Ascending aorta (tissue), 2 donors: ENCODE measurements at places on chromosomes 1 and 21.

- DNase-seq, result no peak
Observed at GRCh38 chr1:70675737-70676156, 264.7 kb downstream of the CTH start.

GRCh38 chr1:228453614-228454013 lies 33.6 kb upstream of the RNF187 start:
- DNase-seq, result no peak

GRCh38 chr1:224789311-224789710 lies 140.2 kb upstream of the DNAH14 start:
- no peak for DNase-seq

DNA sequence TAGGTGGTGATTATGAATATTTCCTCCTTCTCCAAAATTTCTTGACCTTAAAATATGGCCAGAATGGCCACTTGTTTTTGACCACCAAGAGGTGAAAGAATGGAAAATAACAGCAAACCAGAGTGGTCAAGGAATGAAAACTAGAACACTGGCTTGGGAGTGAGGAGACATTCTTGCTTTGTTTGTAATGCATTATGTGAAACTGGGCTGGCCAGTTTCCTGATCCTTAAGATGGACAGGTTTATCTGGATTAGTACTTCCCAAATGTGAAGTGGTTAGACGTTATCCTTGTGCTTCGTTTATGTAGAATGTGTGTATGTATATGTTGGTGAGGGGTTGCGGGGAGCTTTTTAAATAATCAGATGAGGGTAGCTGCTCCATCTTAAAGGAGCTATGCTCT lies 12.8 kb downstream of the PLA2G4A start:
- DNase-seq, result no peak

DNA sequence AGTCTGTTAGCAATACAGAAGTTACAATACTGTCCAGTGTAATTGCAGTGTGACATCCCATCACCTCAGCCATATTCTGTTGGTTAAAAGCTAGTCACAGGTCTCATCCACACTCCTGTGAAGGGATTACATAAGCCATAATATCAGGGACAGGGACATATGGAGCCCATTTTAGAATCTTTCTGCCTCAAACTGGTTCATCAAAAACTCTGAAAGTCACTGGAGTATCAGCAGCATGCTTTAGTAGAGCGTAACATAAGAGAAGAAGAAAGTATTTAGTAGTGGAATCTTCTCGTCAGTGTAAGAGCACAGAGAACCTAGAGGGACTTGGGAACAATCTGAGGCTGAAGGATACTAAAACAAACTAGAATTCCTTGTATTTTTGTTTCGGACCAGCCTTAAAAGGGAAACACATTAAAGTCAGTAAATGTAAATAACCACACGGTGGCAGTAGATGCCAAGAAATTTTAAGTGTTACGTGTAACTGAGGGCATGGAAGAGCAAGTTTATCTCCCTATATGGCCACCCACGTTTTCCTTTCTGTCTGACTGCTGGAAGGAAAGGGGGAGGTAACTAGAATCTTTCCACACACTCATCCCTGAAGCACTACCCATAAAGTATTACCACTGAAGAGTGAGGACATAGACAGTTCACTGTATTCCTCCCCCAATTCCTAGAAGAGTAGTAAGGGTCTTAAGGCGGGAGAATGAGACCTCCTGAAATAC lies 41.6 kb upstream of the AGL start:
- peak; percentile 62 for DNase-seq

DNA sequence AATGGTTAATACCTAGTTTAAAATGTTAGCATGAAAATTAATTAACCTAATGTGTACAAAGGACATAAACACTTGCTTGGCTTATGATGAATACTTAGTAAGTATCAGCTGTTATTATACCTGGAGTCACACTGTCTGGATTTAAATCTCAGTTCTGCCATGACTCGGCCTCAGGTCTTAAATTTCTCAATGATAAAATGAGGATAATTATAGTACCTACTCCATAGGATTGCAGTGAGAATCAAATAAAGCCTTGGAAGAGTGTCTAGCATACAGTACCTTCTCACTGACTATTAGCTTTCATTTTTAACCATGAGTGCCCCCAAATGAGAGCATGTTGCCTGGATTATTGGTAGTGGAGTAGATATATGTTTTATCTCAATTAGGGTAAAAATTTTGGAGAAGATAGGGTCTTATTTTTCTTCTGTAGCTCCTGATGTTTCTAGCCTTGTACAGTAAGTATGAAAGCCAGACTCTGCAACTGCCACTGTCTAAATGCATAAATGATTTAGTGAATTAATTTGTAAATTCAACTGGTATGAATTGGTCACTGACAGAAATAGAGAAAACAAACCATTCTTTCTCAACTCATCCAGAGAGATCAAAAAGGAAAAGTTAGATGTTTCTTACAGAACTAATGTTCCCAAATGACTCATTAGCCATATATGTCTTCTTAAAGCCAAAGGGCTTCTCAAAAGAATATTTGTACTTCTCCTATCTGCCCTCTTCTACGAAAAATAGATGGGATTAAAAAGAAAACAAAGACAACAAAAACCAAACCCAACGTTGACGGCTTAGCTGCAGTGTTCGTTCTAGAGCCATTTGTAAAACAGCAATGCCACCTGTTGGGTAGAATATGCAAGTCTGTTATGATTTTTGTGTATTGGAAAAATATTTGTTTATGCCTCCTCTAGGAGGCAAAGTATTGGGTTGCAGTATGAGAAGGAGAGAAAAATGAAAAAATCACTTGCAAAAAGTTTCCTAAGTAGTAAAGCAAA lies 53.8 kb upstream of the MROH9 start:
- DNase-seq, result no peak

GRCh38 chr21:40972151-40972550 lies 125.2 kb upstream of the DSCAM start:
- no peak for DNase-seq

GRCh38 chr1:22416555-22417454 lies 34.8 kb upstream of the ZBTB40 start:
- no peak for DNase-seq

GRCh38 chr1:161227196-161227871 lies 1.5 kb downstream of the TOMM40L start:
- peak; percentile 89 for DNase-seq

GRCh38 chr1:26287811-26288210 lies 7.9 kb downstream of the SH3BGRL3 start:
- DNase-seq, result no peak

DNA sequence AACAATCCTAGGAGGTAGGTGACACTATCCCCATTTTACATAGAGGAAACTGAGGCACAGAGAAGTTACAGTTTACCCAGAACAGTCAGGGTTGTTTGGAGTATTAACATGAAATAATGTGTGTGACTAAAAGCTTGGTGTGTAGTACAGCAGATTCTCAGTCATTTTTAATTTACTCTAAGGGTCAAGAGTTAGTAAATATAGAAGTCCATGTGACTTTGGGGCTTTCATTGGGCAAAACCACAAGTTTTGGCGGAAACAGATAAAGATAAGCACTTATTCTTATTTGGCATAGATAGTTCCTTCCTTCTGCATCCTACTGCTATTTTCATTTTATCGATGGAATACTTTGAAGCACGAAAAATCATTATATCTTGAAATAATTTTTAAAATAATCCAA lies 128.5 kb downstream of the DNM3 start:
- DNase-seq, result no peak

- no peak for DNase-seq
Observed at GRCh38 chr1:77010937-77011336, 143.7 kb downstream of the ST6GALNAC5 start.

- peak; percentile 3 for DNase-seq
Observed at GRCh38 chr1:116916002-116916401, 6.3 kb downstream of the PTGFRN start.
